ENCODE measurements at places on chromosomes 7 and 10.

DNA sequence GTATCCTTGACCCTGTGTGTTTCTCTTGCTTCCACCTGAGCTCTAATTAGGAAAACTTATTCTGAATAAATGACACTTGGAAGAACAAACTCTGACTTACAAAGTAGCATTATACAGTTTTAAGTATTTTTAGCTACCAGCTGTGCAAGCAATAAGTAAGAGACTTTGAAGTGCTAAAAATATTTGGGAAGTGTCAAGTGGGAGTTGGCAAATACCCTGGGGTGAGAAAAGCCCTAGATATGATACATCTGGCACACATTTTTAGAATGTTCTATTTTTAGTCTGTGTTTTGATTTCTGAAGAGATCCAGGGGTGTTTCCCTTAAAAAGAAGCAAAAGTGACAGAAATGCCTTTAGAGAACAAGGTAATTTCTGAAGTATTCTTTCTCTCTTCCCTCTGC is 132.7 kb upstream of the TEX47 start:
- H3K27me3 ChIP-seq = no peaks in the 10 kb centered on the region
- no peaks in the 10 kb centered on the region for H3K36me3 ChIP-seq
- no peak overlapping the region for H3K27ac ChIP-seq
- H3K4me3 ChIP-seq = no peak overlapping the region
- peak; percentile 15 for DNase-seq

DNA sequence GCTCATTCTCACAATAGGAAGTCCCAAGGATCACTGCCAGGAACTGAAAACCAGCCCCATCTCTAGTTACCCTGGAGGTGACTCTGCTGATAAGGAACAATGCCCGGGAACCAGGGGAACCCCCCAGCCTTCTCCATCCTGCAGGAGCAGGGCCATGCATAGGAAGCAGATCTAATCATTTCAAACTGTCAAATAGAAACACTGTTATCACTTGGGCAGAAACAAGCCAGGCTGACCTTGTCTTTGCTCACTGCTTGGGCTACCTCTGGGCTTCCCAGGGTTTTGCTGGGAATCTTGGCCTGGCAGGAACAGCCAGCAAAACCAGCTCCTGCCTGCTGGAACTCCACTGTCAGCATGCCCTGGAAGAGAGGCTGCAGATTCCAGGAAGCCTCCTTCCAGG is 114.1 kb downstream of the RNF216 start:
- H3K36me3 ChIP-seq = peaks cover 3% of the 10 kb centered on the region
- DNase-seq = no peak
- H3K4me1 ChIP-seq = peaks cover 32% of the 10 kb centered on the region
- H3K4me3 ChIP-seq = no peak overlapping the region
- no peaks in the 10 kb centered on the region for H3K27me3 ChIP-seq
- peak overlapping the region; percentile 37 for H3K27ac ChIP-seq

- H3K36me3 ChIP-seq = no peaks in the 10 kb centered on the region
- H3K27ac ChIP-seq = no peak overlapping the region
- H3K4me3 ChIP-seq = no peak overlapping the region
- no peaks in the 10 kb centered on the region for H3K4me1 ChIP-seq
These were observed 15.1 kb downstream of the PKD1L1 start for GRCh38 chr7:47933215-47933614.

GRCh38 chr7:149475121-149476045 is 14.5 kb upstream of the ZNF777 start:
- H3K4me1 ChIP-seq = no peaks in the 10 kb centered on the region
- H3K27ac ChIP-seq = no peak overlapping the region
- H3K27me3 ChIP-seq = no peaks in the 10 kb centered on the region
- no peak overlapping the region for H3K4me3 ChIP-seq
- peaks cover 30% of the 10 kb centered on the region for H3K36me3 ChIP-seq

All from lung (tissue), 17 donors.